ENCODE measurements at places on chromosomes 3 and 15.

DNA sequence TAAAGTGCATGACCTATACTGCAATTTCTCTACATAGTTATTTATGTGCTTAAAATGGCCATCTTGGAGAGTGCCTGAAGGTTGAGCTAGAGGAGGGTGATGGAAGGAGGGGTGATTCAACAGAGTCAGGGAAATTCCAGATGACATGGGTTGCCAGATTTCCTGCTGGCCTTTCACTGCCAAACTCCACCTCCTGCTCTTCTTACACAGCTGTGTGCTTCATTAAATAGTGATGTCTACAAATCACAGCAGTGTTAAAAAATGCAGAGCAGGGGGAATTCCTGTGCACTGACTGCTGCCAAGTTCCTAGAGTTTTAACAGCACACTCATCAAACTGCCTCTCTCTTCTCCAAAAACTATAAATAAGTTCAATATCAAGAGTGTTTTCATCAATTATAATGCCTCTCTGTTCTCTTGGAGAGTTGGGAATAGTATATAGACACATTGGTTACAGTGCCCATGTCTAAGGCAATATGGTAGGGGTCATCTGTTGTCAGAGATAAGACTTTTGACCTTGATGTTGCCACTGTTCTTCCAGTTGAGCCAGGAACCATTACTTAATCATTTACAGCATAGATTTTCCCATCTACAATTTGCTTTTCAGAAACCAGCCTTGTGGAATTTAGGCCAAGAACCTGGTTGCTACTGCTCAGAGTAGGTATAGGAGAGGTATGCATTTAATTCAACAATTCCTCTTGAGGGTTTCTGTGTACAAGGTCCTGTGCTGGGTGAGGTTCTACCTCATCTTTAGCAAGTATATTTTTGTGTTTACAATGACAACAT, 79.6 kb downstream of the TP63 start:
- peak; percentile 23 for DNase-seq

DNA sequence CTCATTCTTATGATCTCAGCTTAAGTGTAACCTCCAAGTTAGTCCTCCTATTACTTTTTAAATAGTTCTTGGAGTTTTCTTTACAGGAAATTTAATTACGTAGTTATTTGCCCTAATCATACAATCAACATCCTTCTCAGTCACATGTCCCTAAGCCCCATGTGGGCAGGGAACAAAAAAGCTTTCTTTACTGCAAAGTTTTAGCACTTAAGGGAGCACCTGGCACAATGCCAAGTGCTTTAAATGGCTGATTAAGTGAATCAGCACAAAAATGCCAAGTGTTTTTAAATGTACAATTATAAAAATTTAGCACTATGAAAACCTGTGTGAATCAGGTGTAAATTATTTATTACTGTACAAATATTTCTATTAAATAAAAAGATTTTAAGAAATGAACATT, 445.3 kb downstream of the C3orf38 start:
- DNase-seq = no peak

DNA sequence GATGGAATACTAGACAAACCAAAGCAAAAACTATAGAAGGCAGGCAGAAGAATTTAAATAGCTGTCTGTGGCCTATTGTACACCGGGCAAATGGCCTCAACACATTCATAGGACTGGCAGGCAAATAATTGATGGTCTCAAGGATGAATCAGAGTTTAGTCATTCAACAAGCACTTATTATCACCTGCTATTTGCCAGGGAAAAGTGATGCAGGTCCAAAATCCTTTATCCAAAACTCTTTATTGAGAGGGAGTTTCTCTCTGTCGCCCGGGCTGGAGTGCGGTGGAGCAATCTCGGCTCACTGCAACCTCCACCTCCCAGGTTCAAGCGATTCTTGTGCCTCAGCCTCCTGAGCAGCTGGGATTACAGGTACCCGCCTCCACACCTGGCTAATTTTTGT, 2.3 kb downstream of the EIF2AK4 start:
- no peak for DNase-seq

DNA sequence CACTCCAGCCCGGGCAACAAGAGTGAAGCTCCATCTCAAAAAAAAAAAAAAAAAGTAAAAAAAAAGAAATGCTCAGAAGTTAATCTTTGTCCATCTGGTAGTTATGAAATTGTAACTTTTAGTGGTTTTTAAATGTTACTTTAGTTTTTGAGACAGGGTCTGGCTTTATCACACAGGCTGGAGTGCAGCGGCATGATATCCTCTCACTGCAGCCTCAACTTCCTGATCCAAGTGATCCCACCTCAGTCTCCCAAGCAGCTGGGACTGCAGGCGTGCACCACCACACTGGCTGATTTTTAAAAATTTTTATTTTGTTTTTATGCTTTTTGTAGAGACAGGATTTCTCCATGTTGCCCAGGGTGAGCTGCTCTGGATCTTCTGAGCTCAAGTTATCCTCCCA, 1.3 kb downstream of the RNU5B-1 start:
- no peak for DNase-seq

GRCh38 chr3:149494022-149494758, 19.7 kb downstream of the TM4SF4 start:
- DNase-seq = peak; percentile 60

DNA sequence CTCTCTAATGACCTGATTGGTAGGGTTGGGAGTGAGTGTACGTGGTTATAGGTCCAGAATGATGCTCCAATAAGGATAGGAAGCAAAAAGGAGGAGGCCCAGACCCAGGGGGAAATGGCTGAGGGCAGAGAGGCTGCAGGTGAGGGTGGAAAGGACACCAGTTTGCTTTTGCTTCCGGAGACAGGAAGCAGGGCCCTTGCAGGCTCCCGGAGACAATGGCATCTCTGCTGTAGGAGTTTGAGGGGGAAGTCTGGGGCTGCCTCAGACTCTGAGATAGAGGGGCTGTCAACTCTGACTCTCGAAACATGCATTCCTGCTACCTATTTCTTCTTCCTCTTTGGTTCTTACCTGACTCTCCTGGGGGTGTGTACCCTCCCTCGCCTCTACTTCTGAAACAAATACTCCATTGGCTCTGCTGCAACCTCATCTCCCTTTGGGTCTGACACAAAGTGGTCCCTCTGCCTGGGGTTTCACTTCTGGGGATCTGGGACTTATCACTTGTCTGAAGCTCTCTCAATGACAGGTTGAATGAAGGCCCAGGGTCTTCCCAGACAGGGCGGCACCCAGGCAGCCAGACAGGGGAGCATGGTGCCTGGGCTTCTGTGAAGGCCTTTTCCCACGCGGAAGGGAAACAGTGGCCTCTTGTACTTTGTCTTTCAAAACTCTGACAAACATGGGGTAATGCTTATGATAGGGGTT, 61.5 kb downstream of the CHRD start:
- no peak for DNase-seq

- no peak for DNase-seq
Observed at GRCh38 chr3:4494895-4495264, 1.7 kb downstream of the ITPR1 start.

- no peak for DNase-seq
Observed at GRCh38 chr3:195802795-195803194, 8.9 kb downstream of the MUC4 start.

DNA sequence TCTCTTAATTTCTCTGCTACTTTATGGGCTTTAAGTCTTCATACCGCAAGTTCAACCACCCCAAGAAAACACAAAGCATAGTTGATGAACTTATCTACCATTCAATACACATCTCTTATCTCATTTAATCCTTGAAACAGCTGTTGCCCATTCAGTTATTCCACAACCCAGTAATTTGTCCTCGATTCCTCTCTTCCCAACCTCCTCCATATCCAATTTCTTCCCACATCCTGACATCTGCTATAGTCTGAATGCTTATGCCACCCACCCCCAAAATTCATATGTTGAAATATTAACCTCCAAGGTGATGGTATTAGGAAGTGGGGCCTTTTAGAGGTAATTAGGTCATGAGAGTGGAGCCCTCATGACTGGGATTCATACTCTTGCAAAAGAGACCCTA, 345.4 kb downstream of the ERC2 start:
- no peak for DNase-seq

DNA sequence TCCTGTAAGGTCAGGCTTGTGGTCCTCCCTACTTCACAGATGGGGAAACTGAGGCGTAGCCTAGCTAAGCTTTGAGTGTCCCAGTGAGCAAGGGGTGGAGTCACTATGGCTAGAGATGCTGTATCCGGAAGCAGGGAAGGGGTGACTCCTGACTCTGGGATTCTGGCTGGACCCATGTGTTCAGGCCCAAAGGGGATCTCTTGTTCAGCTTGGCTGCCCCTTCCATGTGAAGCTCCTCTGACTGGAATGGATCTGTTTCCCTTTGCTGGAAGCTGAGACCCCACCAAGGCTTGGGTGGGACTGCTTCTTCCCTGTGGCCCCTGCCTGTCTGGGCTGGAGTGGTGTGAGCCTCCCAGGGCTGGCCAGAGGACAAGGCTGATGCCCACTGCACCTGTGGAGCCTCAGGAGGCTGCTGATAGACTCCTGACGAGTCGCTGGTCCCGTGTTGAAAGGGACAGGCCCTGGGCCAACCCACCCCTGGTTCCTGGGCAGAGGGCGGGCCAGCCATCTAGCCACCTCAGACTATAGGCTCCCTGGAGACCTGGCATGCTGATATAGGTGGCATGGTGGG, 1.0 kb downstream of the MAPKAPK3 start:
- no peak for DNase-seq

DNA sequence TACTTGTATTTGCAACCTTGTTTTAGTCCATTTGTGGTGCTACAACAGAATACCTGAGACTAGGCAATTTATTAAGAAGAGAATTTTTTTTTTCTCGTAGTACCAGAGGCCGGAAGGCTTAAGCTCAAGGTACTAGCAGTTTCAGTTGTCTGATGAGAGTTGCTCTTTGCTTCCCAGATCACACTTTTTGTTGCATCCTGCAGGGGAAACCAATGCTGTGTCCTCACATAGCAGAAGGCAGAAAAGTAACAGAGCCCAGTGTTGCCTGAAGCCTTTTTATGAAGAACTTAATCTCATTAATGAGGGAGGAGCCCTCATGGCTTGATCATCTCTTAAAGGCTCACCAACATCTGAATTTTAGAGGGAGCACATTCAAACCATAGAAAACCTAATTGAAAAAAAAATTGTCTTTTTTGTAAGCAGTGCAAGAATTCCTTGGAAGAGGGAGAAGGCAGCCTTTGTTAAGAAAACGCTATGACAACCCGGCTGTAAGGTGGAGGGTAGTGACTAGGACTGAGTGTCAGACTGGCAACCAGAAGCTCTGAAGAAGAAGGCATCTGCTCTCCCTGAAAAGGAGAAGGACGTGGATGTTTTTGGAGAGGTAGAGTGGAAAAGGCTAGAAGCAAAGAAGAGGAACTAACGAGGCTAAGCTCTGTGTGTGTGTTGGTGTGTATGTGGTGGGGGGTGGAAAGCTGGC, 1245.3 kb downstream of the ROBO2 start:
- no peak for DNase-seq

DNA sequence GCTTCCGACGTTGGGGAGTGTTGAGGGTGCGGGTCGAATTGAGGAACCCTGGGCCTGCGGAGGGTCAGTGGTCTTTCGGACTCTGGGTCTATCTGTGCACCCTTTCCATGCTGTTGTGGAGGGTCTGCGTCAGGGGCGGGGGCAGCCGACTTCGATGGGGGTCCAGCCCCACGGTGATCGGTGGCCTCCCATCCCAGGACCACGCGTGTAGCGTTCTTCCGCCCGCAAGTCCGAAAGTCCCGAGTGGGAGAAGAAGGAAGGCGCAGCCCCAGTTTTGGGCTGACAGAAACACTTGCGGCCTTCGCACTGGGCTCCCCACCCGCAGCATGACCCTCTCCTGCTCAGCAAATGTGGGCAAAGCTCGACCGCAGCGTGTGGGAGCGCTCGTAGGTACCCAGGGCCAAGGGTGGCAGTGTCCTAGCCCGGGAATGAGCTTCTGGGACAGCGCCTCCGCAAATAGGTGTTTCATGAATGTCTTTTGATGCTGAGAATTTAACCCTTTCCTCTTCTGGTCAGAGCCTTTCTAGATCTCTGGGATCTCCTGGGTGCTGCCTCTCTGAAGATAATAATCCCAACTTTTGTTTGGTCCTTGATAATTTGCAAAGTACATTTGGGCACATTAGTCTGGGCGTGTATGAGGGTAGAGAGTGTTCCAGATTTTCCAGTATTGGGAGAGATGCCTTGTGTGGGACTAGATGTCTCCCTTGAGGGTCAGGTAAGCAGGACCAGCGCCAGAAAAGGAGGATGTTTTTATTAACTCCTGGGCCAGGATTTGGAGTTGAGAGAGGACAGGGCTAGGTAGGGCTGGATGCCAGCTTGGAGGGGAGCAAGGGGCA, 2.3 kb upstream of the DLL4 start:
- no peak for DNase-seq

- no peak for DNase-seq
Observed at GRCh38 chr3:157467200-157467599, 30.6 kb downstream of the PTX3 start.

GRCh38 chr3:35919160-35919559, 279.8 kb downstream of the ARPP21 start:
- DNase-seq = no peak

GRCh38 chr3:195903950-195904290, 4.4 kb downstream of the TNK2 start:
- DNase-seq = no peak

GRCh38 chr15:78878356-78878755, 5.7 kb downstream of the MORF4L1 start:
- DNase-seq = no peak

- DNase-seq = no peak
Observed at GRCh38 chr3:143529018-143529478, 319.2 kb downstream of the SLC9A9 start.

DNA sequence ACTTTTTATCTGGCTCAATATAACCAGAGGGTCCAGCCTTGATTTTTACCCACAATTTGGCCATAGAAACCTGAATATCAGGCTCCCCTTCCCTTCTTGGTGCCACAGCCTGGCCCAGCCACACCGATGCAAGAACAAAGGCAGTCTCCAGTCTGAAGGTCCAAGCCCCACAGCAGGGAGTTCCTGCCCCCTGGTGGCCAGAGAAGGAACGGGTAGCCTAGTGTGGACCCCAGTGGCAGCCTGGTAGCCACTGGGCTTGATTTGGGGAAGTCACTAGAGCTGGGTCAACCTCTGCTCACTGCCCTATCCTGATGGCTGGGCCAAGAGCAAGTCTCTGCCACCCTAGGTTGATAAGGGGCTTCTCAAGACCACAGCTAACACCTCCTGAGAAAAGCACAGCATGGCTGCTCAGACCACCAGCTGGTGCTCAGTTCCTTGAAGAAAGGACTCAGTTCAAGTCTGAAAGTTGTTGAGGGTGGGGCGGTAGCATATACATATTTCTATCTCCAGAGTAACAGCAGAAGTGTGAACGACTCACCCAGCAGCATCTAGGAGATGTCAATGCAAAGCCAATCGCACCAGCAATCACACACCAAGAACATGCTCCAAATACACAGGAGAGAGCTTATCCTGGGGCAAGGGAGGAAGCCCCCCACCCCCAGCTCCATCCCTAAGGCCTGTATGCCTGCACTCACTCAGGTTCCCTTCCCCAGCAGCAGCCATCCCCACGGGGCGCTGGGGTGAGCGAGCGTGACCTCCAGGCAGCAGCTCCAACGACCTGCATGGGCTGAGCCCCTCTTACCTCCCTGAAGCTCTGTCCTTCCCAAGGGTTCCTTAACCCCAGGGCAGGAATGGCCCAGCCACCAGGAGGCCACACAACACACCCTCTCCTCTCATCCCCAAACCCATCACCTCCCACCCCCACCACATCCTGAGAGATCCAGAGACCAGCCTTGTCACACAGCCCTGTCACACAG, 7.6 kb downstream of the PFKFB4 start:
- peak; percentile 36 for DNase-seq

- DNase-seq = no peak
Observed at GRCh38 chr3:166263460-166263859, 426.2 kb upstream of the BCHE start.

GRCh38 chr3:126292318-126293070, 64.7 kb downstream of the KLF15 start:
- DNase-seq = no peak

- DNase-seq = no peak
Observed at GRCh38 chr3:64554096-64554920, 133.5 kb downstream of the ADAMTS9 start.

Data from glomerular endothelial cell (primary cell).